ENCODE measurements at places on chromosomes 16 and 17.

GRCh38 chr17:57242148-57242547 is 14.2 kb upstream of the MSI2 start:
- no peak for DNase-seq

DNA sequence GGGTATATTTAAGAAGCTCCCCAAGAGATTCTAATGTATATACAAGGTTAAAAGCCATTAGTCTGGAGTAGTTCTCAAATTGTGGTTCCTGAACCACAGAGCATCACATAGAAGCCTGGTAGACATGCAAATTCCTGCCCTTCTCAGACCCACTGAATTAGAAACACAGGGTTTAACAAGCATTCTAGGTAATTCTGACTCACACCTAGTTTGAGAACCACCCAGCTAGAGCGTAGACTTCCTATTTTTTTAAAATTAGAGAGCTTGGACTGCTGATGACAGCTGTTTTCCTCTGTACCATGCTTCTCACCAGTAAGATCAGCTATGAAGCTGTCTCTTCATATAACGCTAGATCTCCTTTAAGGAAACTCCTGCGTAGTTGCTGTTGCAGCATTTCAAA is 50.6 kb downstream of the HS3ST3B1 start:
- DNase-seq, result no peak

DNA sequence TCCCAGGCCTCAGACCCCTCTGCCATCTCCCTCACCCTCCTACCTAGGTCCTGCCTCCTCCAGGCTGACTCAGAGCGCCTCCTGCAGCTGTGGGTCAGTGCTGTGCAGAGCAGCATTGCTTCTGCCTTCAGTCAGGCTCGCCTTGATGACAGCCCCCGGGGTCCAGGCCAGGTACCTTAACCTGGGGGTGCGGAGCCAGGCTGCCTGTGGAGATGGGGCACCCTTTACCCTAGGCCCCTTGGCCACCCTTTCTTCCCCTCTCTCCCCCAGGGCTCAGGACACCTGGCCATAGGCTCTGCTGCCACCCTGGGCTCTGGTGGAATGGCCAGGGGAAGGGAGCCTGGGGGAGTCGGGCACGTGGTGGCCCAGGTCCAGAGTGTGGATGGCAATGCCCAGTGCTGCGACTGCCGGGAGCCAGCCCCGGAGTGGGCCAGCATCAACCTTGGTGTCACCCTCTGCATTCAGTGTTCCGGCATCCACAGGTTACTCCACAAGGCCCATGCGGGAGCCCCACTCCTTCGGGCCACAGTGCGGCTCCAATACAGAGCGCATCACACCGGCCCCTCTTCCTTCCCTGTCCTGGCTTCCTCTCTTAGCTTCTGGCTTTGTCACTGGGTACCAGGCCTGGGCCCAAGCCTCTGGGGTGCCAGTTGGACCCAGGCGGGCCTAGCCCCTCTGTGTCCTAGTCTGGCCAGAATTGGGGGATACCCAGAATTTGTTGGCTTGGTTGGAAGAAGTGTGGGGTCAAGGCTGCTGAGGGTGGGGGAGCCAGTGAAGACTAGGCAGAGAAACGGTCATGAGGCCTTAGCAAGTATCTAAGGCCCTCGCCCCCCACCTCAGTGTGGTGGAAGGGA is 5.0 kb upstream of the KCTD11 start:
- no peak for DNase-seq

DNA sequence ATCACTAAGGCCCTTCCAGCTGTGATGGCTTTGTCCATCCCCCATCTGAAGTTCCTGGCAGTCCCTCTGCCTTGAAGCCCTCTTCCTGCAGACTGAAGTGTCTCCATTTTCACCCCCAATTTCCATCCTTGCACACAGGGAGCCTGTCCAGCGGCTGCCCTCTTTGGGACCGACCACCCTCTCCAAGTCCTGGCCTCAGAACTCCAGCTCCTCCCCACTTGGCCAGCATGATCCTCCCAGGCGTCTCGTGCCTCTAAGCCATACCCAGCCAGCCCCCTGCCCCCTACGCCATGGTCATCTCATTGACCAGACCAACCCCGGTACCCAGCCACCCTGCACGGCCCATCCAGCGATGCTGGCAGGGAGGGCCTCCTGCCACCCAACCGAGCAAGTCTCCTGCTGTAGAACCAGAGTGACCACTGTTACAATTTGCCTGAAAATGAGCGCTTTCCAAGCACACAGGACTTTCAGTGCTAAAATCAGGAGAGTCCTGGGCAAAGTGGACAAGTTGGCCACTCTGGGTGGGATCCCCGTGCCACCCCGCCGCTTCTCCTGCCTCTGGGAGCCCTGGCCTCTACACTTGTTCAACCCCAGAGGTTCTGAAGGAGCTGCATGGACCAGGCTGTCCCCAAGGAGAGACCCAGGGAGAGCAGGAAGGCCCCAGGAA is 362.0 kb downstream of the SEC14L1 start:
- DNase-seq, result peak; percentile 18

DNA sequence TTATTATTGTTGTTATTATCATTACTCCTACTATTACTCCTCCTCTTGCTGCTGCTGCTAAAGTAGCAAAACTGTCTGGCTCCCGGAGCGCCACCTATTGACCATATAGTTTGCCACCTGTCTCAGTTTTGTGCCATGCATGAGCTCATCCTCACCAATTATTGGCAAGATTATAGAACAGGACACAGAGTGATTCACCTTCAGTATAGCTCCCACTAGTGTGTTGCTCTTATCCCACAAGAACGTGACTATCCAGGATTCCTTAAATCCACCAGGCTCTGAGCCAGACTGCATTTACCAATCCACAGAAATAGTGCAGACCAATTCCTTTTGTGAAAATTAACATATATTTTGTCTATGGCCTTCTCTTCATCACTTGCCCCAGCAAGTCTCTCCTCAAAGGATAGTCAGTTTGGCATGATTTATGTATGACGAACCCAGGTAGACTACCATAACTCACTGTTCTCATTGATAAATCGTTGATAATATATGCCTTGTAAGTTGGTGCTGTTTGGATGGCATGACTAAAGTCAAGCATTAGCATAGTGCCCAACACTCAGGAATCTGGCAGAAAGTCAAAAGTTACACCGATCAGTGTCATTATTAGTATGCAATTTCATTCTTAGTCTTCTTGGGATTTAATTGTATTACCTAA is 405.5 kb upstream of the HSBP1 start:
- no peak for DNase-seq

- no peak for DNase-seq
These were observed 291.7 kb downstream of the CEP112 start for GRCh38 chr17:65900216-65900615.

DNA sequence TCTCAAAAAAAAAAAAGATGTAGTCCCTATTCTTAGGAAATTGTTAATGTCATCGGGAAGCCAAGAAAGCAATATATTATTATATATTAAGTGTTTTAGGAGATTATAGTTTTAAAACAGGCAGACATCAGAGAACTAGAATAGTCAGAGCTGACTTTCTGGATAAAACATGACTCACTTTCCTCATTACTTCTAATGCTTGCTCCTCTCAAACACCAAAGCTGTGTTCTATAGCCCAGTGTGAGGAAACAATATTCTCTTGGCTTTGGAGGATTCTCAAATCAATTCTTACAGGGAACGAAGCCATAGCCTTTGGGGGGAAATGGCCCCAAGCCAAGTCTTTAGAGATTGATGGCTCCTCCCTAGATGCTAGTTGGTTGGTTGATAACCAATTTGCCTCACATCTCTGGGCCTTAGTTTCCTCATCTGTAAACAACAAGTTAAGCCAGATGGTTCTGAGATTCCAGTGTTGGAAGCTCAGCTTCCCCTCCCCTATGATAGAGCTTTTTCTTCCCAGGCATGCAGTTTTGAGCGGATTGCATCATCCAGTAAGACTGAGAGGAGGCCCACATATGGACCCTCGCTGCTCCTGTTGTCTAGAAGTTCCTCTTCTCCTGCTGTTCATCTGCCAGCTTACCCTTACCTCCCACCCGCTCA is 12.4 kb downstream of the NMT1 start:
- DNase-seq, result no peak

- DNase-seq, result no peak
These were observed 101.5 kb upstream of the ZNF750 start for GRCh38 chr17:82941021-82942001.

DNA sequence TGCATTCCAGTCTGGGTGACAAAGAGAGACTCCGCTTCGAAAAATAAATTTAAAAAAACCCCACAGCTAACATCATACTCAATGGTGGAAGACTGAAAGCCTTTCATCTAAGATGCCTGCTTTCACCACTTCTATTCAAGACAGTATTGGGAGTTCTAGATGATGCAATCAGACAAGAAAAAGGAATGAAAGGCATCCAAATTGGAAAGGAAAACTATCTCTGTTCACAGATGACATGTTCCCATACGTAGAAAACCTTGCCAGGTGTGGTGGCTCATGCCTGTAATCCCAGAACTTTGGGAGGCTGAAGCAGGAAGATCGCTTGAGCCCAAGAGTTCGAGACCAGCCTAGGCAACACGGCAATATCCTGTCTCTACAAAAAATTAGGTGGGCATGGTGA is 31.1 kb downstream of the RANBP10 start:
- DNase-seq, result no peak

- peak; percentile 59 for DNase-seq
These were observed at the start of gene SPNS2 for GRCh38 chr17:4498461-4499397. Gene SPNS2, plus strand, starts transcription at chr17:4498881. Its CDS starts 167 bp downstream, at chr17:4499048.

DNA sequence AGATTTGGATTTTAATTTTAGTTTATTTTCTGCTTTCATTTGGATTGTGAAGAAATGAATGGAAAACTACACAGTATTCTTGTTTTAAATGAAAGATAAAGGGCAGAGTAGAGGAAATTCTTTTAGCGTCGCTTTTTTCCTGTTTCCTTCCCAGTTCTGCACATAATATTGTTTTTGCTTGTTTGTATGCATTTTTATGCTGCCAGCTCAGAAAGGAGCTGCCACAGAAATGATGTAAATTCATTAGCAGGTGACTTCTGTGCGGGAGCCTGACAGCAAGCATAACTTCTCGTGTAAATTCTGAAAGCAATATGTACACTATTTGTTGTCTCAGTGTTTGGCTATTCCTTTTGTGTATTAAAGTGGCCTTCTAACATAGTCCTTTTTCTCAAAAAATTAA is 234.6 kb downstream of the PHKB start:
- DNase-seq, result no peak

DNA sequence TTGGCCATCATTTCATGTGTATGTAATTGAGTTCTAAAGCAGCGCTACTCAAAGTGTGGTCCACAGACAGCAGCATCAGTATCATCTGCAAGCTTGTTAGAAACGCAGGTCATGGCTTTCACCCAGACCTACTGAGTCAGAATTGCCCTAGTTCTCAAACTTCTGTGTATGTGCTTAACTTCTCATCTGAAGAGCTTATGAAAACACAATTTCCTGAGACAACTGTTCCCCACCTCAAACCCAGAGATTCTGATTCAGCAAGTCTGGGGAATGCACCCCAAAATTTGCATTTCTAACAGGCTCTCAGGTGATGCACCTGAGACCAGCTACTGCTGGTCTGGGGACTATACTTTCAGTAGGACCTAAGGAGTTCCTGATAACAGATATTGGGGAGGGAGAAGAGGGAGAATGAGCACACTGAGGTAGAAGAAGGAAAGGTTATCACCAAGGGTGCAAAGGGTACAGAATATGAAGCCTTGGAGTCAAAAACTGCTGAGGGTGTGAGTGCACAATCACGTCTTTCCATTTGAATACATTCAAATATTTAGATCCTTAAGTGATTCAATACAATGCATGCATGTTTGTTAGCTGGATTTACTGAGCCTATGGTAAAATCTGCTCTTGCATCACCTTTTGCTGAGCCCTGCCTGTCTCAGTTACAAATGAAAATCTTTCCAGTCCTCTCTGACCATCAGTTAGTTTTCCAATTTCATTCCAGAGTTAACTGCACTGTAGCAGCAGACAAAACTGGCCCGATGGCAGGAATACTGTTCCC is 29.2 kb upstream of the SKAP1 start:
- no peak for DNase-seq

DNA sequence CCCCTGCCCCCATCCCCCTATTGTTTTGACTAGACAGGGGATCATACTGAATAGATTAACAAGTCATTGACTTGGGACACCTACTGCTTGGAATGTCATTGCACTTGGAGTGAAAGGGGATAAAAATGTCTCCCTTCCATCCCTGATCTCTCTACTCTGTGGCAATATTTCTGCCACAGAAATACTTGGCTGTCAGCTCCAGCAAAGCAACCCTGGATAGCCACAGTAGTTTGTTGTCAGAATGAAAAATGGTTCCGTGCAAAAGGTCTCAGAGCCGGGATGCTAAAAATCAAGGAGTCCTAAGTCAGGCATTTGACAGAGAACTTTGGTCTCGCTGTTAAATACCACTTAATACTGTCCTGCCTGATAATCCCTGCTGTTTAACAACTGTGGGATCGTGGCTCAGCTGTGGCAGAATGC is 722.0 kb upstream of the SOX9 start:
- no peak for DNase-seq

GRCh38 chr17:82234211-82235055 is 5.6 kb downstream of the SLC16A3 start:
- DNase-seq, result peak; percentile 38

- no peak for DNase-seq
These were observed 135.9 kb upstream of the DYNLRB2 start for GRCh38 chr16:80404847-80405246.

GRCh38 chr16:85041219-85042166 is 13.9 kb downstream of the KIAA0513 start:
- DNase-seq, result no peak

- DNase-seq, result no peak
These were observed 6.1 kb upstream of the ATP6V0C start for GRCh38 chr16:2507665-2508064.

- peak; percentile 61 for DNase-seq
These were observed 1.4 kb downstream of the APRT start for GRCh38 chr16:88810166-88810911.

GRCh38 chr17:78598013-78598471 is 20.8 kb upstream of the DNAH17 start:
- DNase-seq, result no peak

GRCh38 chr17:73394512-73395450 is 83.0 kb upstream of the CDC42EP4 start:
- no peak for DNase-seq

- no peak for DNase-seq
These were observed 314.5 kb downstream of the SEC14L1 start for GRCh38 chr17:77455111-77455890.

DNA sequence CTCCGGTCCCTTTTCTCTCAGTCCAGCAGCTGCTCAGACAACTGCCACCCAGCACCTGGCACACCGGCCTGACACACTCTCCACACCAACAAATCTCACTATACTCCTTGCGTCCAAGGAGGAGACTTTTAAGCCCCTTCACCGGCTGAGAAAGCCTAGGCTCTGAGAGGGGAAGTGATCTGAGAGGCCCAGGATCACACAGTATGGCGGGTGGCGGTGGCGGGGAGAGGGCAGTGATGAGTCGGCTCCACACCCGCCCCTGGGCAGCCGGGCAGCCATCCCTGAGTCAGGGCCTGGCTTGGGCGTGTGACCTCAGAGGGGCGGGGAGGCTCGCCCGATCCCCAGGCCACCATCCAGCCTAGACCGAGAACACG is 569 bp downstream of the FLII start:
- peak; percentile 56 for DNase-seq

DNA sequence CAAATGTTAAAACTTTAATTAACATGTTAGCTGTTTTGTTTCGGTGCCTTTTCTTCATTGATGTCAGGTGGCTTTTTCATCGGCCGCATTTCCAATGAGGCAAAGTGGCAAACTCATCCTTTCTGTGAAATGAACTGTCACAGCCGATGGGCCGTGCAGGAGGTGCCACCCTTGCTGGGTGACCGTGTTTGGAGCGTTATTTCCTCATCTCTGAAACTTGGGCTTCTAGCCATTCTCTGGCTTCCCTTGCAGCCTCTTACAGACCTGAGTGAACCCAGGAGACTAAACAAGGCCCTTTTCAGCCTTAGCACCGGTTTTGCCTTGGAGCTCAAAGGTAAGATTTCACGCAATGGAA is 42.2 kb upstream of the PRSS54 start:
- DNase-seq, result no peak

GRCh38 chr16:79758615-79759346 is 158.2 kb upstream of the MAF start:
- no peak for DNase-seq
